ENCODE measurements at places on chromosomes 3 and 15. TPM values are rescaled to one million over a fixed set of nuclear protein-coding genes. Genes with fewer than 3 reads are reported as not detected.

GRCh38 chr3:19960696-19961095, 13.8 kb downstream of the RAB5A start:
- H3K27me3 ChIP-seq, result no peaks in the 10 kb centered on the region
- no peaks in the 10 kb centered on the region for H3K36me3 ChIP-seq

Gene DLEC1
- not detected for total RNA-seq

Gene STRIT1
- total RNA-seq, result not detected

- H3K4me1 ChIP-seq, result no peaks in the 10 kb centered on the region
- DNase-seq, result no peak
- no peaks in the 10 kb centered on the region for H3K27me3 ChIP-seq
- H3K4me3 ChIP-seq, result no peak overlapping the region
- no peak overlapping the region for H3K27ac ChIP-seq
- no peaks in the 10 kb centered on the region for H3K36me3 ChIP-seq
Measured at GRCh38 chr3:71614869-71615268, 31.3 kb upstream of the FOXP1 start.

Gene ECE2
- total RNA-seq, result not detected

- no peak overlapping the region for H3K4me3 ChIP-seq
- no peaks in the 10 kb centered on the region for H3K4me1 ChIP-seq
- DNase-seq, result peak; percentile 77
- H3K27me3 ChIP-seq, result peaks cover 3% of the 10 kb centered on the region
Measured at GRCh38 chr15:33292717-33293307, 18.0 kb upstream of the RYR3 start.

Gene SLC2A2
- not detected for total RNA-seq

GRCh38 chr3:42936157-42936981, 30.4 kb downstream of the ZNF662 start:
- no peaks in the 10 kb centered on the region for H3K27me3 ChIP-seq
- H3K4me3 ChIP-seq, result peak overlapping the region; percentile 54
- H3K4me1 ChIP-seq, result no peaks in the 10 kb centered on the region
- H3K36me3 ChIP-seq, result no peaks in the 10 kb centered on the region
- peak overlapping the region; percentile 37 for H3K27ac ChIP-seq

Gene PSTPIP1
- not detected for total RNA-seq

Gene SLC9A9
- total RNA-seq, result 1.4 TPM

DNA sequence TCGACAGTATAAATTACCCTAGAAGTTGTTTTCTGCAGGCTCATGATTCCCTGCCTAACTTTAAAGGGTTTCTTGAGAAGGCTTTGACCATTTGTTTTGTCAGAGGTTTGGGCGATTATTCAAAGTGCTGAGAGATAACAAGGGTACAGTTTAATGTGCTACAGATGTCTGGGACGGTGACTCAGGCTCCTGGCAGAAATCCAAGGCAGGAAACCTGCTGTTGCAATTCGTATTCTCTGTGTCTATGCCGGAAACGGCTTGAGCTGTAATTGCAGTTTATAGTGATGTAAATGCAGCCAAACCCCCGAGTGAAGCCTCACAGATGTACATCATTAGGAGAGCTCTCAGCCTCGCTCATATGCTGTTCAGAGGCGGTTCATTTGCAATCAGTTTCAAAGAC, 65.6 kb downstream of the SYNPR start:
- no peaks in the 10 kb centered on the region for H3K36me3 ChIP-seq
- peak overlapping the region; percentile 92 for H3K27ac ChIP-seq
- no peak overlapping the region for H3K4me3 ChIP-seq
- peak; percentile 96 for DNase-seq
- peaks cover 28% of the 10 kb centered on the region for H3K4me1 ChIP-seq

GRCh38 chr3:13072600-13073325, 466 bp downstream of the IQSEC1 start:
- DNase-seq, result no peak
- H3K27ac ChIP-seq, result no peak overlapping the region
- H3K36me3 ChIP-seq, result no peaks in the 10 kb centered on the region
- H3K4me1 ChIP-seq, result no peaks in the 10 kb centered on the region
- no peak overlapping the region for H3K4me3 ChIP-seq
- peaks cover 53% of the 10 kb centered on the region for H3K27me3 ChIP-seq

DNA sequence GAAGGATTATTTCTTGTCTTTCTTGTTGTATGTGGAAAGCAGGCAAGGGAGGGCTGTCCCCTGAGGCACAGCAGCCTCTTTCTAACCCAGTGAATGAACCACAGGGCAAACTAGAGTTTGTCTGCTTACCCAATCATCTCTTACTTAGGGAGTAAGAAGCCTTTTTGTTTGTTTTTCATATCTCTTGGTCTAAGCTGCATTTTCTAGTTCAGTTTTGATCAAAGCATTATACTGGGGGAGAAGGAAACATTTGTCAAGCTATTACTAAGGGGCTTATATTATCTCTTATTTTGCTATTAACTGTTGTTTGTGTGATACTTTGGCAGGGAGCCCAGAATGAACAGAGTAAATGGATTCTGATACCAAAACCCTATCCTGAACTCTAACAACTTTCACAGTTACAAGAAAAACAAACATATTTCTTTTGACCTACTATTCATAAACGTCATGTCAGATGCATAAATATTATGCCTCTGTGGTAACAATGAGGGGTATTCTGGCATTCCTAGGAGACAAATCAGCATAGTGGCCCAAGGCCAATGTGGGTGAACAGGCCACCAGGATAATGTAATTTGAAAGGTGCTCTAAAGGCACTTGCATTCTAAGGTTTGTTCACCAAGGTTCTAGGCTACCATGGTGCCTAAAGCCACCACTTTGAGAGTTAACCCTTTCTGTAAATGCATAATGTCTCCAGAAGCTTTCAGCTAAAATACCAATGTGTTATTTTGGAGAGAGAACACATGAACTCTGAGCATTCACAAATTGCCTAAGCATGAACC, 271.6 kb upstream of the ZPLD1 start:
- peak overlapping the region; percentile 10 for H3K27ac ChIP-seq
- H3K4me1 ChIP-seq, result peaks cover 18% of the 10 kb centered on the region
- H3K36me3 ChIP-seq, result no peaks in the 10 kb centered on the region
- H3K4me3 ChIP-seq, result no peak overlapping the region

DNA sequence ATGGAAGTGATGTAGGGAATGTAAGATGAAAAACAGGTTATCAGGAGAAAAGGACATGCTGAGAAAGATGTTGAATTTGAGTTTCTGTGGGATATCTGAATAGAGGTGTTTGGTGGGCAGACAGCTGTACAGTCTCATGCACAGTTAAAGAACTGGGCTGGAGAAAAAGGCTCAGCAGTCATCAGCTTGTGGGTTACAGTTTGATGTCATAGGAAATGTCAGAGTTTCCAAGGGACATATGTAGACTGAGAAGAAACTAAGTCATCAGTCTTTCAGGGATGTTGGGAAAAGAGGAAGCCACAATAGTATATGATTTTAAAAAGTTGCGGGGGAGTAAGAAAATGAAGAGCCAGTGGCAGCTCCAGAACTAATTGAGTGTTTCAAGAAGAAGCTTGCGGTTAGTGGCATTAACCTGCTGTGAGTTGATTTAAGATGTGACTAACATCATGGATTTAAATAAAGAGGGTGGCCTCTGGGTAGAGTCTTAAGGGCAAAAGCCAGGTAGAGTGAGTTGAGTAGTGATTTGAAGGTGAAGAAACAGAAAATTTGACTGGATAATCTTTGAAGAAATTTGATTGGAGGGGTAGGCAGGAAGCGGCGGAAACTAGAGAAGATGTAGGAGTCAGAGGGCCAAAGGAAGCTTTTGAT, 24.6 kb downstream of the GORASP1 start:
- no peaks in the 10 kb centered on the region for H3K36me3 ChIP-seq
- H3K4me3 ChIP-seq, result no peak overlapping the region
- no peaks in the 10 kb centered on the region for H3K4me1 ChIP-seq
- no peak for DNase-seq
- no peaks in the 10 kb centered on the region for H3K27me3 ChIP-seq
- H3K27ac ChIP-seq, result no peak overlapping the region

DNA sequence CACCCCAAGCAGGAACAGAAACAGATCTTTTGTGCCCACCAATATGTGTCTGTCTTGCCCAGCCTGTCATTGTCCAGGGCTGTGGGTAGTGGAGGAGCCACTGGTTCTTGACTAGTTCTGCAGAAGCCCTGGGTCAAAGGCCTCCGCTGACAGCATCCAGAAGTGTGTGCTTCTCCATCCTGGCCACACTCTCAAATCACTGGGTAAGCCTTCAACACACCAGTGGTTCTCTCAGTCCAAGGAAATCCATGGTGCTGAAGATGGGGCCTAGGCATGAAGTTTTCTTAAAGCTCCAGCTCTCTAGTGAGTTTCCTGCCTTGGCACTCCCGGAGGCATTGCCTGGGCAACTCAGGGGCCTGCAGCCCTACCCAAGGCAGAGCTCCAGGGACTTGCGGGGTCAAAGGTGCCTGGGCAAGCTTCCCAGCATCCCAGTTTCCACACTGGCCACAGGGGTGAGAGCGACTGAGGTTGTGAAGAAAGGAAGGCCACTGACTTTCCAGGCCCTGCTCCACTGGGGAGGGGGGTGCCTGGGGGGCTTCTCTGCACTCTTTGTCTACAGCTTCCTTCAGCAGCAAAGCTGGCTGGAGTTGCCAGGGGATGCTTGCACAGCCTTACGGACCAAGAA, 37.9 kb upstream of the RPL32 start:
- DNase-seq, result no peak
- H3K4me1 ChIP-seq, result peaks cover 3% of the 10 kb centered on the region
- no peak overlapping the region for H3K4me3 ChIP-seq
- H3K27me3 ChIP-seq, result no peaks in the 10 kb centered on the region
- H3K36me3 ChIP-seq, result no peaks in the 10 kb centered on the region

DNA sequence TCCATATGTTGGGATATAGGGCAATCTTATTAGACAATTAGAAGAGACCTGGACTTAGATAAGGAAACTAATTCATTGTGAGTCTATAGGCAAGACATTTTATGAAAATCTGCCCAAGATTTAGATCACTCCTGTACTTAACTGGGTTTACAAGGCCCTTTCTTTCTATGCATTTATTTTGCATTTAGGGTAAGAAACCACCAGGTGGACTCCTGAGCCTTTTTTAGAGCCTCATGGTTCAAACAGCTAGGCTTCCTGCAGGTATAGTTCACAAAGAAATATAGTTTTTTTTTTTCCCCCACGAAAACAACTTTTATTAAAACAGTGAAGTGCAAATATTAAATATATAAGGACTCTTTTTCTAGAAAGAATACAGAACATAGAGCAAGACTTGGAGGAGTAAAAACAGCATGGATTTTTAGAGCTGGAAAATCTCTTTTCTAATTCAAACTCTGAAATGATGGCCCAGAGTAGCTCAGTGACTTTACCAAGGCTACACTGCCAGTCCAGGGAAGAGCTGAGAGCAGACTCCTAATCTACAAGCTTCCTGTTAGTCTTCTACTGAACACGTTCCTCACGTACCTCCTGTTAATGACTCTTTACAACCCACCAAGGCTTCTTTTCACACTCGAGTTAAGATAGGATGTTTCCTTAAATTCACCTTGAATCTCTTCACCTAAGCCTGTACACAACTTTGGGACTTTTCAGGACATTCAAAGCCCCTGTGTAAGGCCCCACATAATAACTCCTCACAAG, 400.9 kb upstream of the ATP11B start:
- H3K4me1 ChIP-seq, result no peaks in the 10 kb centered on the region
- H3K27ac ChIP-seq, result no peak overlapping the region
- no peaks in the 10 kb centered on the region for H3K36me3 ChIP-seq
- no peak for DNase-seq
- H3K27me3 ChIP-seq, result no peaks in the 10 kb centered on the region
- H3K4me3 ChIP-seq, result no peak overlapping the region

Gene RARB
- total RNA-seq, result 0.44 TPM

DNA sequence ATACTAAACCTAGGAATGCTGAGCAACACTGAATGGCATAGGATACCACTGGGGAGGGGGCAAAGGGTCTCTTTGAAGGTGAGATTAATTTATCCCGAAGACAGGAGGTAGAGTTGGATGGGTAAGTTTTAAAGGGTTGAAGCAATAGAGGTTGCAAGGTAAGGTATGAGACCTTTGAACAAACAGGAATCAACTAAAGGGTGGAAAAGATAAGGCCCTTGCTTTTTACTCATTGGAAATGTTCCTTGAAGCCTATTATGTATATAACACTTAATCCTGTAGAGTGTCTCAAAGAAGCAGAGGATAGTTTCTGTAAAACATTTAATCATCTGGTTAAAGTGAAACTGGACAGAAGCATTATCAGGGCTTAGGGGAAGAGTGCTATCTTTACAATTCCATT, 5.7 kb downstream of the ABHD5 start:
- H3K36me3 ChIP-seq, result no peaks in the 10 kb centered on the region
- H3K4me1 ChIP-seq, result peaks cover 20% of the 10 kb centered on the region
- DNase-seq, result no peak
- H3K4me3 ChIP-seq, result no peak overlapping the region
- H3K27ac ChIP-seq, result no peak overlapping the region

DNA sequence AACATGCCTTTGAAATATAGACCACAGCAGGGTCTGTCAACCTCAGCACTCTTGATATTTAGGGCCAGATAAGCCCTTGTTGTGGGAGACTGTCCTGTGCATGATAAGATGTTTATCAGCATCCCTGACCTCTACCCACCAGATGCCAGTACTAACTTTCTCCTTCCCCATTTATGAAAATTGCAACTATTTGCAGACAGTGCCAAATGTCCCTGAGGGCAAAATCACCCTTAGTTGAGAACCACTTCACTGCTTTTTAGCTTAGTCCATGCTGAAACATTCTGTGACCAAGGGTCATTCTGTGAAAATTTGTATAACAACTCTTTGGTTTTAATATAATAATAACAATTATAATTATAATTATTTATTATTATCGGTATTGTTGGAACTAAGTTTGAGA, 1032.4 kb downstream of the MCTP2 start:
- H3K4me1 ChIP-seq, result peaks cover 21% of the 10 kb centered on the region
- DNase-seq, result no peak
- H3K27me3 ChIP-seq, result no peaks in the 10 kb centered on the region
- no peak overlapping the region for H3K27ac ChIP-seq
- no peak overlapping the region for H3K4me3 ChIP-seq
- no peaks in the 10 kb centered on the region for H3K36me3 ChIP-seq

DNA sequence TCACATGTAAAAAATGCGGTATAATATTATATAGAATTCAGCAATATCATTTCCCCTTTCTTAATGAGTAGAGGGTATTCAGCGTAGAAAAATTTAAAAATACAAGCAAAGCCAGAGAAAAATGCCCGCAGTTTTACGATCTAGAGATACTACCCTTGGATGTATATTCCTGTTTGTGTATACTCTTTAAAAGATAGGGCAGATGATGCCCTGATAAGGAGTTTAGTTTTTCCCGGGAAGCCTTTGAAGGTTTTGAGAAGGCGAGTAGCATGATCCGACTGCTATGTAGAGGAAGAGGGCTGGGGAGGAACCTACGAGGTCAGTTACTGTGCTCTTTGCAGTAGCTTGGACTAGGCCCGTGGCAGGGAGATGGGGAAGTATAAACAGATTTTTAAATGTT, 1.2 kb downstream of the YEATS2 start:
- peak overlapping the region; percentile 98 for H3K4me3 ChIP-seq
- peak; percentile 24 for DNase-seq
- peaks cover 3% of the 10 kb centered on the region for H3K36me3 ChIP-seq
- peak overlapping the region; percentile 93 for H3K27ac ChIP-seq

GRCh38 chr3:37544869-37545352, 316.8 kb upstream of the CTDSPL start:
- DNase-seq, result no peak
- H3K4me1 ChIP-seq, result no peaks in the 10 kb centered on the region
- H3K4me3 ChIP-seq, result no peak overlapping the region
- no peaks in the 10 kb centered on the region for H3K27me3 ChIP-seq
- no peak overlapping the region for H3K27ac ChIP-seq

Gene CDC25A
- total RNA-seq, result 29.5 TPM
